ENCODE measurements at places on chromosomes 16 and 17.
A peak's percentile ranks its signal among the peaks of the same experiment; 100 is the strongest.

DNA sequence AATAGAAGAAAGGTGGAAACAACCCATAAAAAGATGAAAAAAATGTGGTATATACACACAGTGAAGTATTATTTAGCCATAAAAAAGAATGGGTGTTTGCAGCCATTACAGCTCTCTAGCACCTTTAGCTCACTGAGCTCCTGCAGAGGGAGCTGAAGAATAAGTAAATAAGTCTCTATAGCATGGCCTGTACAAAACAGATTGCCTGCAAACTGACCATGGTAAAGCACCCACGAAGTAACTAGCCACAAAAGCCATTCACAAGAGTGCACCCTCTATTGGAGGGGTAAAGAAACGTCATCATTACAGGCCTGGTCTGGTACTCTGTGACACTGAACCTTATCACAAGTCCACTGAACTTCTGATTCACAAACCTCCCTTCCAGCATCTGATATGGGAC is 76.3 kb downstream of the USP32 start:
- no peak for DNase-seq

DNA sequence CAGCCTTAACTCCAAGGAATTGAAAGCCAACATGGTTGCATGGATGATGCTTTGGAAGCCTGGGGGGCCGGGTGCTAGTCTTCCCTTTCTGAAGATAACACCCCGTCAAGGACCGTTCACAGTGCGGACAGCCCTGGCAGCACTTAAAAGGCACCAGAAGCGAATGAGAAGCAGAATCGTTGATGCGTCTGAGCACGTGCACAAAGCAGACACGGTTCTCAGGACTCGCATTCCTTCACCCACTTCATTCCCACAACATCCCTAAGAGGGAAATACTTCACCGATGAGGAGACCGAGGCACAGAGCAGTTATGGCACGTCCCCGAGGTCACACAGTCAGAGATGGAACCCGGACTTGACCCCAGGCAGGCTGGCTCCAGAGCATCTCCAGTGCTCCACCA is 14.2 kb downstream of the TRPV1 start:
- no peak for DNase-seq

GRCh38 chr16:23182679-23183542 is at the start of gene SCNN1G:
TSS of gene SCNN1G (plus strand) at chr16:23182745. CDS start at chr16:23186272, 3,527 bp downstream.
- peak; percentile 59 for DNase-seq

DNA sequence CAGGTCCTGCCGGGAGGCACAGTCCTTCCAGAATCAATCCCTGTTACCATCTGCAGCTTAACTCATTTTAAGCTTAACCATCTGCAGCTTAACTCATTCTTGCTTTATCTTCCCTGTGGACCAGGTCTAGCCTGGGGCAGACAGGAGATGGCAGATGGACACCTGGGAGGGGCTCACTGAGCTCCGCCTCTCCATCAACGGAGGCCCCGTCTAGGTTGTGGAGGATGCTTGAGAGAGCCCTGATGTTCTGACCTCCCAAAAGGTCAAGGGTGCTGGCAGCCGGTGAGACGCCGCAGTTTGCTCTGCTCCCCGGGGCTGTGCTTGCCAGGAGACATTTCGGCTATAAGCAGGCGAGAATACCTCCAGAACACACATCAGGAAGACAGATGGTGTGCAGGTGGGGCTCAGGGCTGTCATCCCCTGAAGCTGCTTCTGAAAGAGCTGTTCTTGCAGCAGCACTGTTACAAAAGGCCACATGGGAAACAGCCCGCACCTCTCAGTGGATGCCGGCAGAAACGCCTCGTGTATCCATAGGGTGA is 41.3 kb downstream of the BAIAP2 start:
- peak; percentile 100 for DNase-seq
